ENCODE measurements at places on chromosomes 2 and 18. TPM values are rescaled to one million over a fixed set of nuclear protein-coding genes. Genes with fewer than 3 reads are reported as not detected.

- DNase-seq: no peak
Measured at GRCh38 chr2:14626873-14627272, 5.6 kb upstream of the LRATD1 start.

DNA sequence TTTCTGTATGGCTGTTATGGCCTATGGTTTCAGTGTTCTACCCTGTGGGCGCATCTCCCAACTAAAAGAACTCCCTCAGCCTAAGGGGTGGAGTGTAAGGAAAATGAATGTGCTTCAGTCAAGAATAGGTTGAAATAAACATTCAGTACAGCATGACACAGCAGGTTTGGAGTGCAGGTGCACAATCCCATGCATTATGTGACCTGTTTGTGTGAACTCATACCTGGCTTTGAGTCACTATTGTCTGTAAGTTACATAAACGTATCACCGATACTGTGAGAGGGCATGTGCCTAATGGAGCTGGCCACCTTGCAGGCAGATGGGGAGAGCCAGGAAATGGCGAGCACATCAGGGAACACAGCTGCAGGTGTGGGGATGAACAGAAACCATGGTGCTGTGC is 216.0 kb downstream of the DSEL start:
- DNase-seq: no peak

DNA sequence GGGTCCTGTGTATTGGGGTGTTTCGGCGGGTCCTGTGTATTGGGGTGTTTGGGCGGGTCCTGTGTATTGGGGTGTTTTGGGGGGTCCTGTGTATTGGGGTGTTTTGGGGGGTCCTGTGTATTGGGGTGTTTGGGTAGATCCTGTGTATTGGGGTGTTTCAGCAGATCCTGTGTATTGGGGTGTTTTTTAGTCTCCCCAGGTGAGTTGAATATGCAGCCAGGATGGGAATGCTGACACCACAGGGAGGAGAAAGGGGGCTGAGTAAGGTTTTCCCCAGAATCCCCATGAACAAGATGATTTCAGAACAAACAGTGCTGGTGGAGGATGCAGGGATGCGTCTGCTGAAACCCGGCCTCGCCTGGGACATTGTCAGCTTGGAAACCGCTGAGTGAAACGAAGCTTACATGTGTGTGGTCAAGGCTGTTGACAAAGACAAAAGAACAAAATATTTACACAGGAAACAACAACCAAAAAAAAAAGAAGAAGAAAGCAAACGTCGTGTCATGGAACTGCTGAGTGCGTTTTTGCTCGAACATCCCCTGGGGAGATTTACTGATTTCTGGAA is 88.5 kb upstream of the ODC1 start:
- DNase-seq: no peak

GRCh38 chr2:197915548-197916265 is 111.3 kb downstream of the PLCL1 start:
- no peak for DNase-seq

- DNase-seq: no peak
Measured at GRCh38 chr2:196293751-196294515, 122.6 kb upstream of the STK17B start.

DNA sequence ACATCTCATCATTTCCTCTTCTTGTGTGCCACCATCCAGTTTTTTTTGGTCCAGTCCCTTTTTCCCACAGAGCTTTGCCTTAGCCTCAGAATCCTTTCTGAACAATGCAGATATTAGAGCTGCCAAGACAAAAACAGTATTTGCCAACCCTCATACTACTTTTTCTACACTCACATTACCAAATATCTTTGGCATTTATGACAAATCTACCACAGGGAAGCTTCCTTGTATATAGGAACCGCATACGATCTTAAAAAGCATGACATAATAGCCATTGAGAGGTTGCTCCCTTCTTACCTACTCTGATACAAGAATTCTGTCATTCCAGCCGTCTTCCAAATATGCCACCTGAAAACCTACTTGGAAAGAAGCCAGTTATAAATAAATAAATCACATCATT is 9.4 kb downstream of the ZNF24 start:
- DNase-seq: no peak

- DNase-seq: no peak
Measured at GRCh38 chr18:32846896-32847295, 74.1 kb upstream of the KLHL14 start.

- DNase-seq: no peak
Measured at GRCh38 chr18:71784777-71785176, 759.4 kb downstream of the CBLN2 start.

DNA sequence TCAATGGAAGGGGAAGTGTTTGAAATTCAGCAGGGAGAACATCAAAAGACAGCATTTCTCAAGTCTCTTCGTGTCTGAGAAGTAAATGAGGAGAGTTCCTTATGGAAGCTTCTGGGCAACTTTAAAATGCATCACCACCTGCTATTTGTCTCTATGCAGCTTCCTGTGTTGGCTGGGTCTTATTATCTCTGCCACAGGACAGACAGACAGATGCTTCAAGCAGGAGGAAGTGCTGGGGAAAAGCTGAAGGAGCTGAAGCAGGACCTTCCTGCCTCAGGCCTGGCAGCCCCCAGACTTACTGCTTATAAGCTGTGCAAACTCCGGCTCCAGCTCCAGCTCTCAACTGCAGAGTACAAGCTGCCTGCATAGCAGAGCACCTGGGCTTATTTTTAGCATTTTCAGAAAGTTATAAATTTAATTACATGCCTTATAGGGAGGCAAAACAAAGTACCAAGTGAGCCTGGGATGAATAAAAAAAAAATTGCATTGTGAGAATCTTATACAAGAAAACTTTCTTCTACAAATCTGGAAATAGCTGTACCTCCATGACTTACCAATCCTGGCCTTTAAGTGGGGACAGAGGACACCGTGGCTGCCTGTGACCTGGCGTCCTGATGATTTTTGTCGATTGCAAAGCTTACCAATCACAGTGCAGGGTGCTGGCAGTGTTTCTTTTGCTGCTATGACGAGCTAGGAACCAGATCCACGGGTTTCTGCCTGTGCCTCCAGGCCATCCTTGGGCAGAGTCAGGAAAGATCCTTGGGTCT is 206.3 kb downstream of the SEPTIN10 start:
- DNase-seq: no peak

DNA sequence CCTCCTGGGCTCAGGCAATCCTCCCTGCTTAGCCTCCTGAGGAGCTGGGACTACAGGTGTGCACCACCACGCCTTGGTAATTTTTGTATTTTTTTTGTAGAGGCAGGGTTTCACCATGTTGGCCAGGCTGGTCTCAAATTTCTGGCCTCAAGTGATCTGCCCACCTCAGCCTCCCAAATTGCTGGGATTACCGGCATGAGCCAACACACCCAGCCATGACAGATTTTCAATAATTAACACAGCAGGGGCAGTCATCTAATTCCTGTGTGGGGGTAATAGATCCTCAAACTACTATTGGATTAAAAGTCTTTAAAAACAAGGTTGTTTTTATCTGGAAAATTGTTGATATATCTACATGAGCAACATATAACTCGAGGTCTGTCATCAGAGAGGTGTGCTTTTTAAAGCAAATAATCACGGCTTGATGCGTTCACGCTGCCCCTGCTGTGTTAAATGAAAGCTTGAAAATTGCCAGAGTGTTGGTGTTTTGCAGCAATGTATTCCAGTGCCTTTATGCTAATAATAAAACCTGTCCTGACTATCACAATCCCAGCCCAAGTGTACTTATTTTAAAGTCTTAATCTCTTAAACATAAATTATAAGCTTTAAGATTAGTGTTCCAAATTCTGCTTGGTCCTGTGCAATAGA is 35.6 kb upstream of the ASB1 start:
- no peak for DNase-seq

DNA sequence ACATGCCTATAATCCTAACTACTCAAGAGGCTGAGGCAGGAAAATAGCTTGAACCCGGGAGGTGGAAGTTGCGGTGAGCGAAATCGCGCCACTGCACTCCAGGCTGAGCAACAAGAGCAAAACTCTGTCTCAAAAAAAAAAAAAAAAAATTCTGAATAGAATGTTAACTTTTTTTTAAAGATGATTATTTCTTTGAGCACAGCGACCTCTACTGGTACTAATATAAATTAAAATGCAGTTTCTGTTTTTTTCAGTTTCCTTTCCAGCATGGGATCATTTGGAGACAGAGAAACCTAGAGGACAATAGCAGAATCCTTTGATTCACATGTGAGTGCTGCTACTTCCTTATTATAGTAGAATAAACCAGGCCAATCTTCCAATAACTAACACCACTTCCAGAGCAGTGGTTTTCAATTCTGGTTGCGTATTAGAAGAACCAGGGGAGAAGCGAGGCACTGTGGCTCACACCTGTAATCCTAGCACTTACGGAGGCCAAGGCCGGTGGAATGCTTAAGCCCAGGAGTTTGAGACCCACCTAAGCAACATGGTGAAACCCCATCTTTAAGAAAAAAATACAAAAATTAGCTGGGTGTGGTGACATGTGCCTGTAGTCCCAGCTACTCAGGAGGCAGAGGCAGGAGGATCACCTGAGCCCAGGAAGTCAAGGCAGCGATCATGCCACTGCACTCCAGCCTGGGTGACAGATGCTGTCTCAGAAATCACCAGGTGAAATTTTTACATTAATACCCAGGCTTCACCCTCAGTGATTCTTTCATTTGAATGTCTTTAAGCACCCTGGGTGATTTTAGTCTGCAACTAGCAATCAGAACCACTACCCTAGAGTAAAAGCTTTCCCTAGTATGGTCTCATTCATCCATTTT is 10.1 kb downstream of the SRSF7 start:
- DNase-seq: no peak

- DNase-seq: no peak
Measured at GRCh38 chr2:24239553-24239952, 64.7 kb downstream of the FAM228A start.

DNA sequence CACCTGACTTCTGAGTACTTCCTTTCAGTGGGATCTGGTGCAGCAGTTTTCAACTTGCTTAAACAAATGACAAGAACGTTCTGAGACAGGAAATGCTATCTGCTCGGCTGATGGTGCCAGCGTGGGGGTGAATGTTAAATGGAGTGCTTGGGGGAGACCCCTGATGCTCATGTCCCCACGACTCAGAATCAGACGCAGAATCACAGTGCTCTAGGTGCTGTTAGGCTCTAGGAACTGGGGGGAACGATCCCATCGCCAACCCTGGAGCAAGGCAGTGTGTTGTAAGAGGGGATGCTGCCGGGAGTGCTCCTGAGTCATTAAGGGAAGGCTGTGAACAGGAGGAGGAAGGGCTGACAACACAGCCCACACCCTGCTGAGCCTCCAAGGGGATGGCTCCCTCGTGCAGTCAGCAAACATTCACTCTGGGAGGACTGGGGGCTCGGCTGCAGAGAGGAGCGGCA is 34.1 kb upstream of the KCNF1 start:
- DNase-seq: no peak

- DNase-seq: no peak
Measured at GRCh38 chr2:64637000-64637635, 16.6 kb downstream of the SERTAD2 start.

DNA sequence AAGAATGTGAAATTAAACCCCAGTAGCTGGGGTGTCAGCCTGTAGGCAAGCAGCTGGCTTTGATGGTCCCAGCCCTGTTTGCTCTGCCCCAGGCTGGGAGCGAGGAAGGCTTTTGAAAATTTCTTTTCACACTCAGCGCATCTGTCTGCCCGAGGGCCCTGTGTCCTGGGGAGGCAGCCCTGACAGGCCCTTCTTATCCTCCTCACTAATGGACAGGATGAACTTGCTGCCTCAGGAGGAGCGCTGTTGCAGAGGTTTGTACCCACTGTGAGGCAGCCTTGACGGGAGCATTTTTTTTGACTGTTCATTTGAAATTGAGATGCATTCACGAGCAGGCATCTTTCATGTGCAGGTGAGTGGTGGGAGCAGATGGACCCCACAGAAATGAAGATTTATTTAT is 62.4 kb downstream of the SERPINB8 start:
- no peak for DNase-seq

DNA sequence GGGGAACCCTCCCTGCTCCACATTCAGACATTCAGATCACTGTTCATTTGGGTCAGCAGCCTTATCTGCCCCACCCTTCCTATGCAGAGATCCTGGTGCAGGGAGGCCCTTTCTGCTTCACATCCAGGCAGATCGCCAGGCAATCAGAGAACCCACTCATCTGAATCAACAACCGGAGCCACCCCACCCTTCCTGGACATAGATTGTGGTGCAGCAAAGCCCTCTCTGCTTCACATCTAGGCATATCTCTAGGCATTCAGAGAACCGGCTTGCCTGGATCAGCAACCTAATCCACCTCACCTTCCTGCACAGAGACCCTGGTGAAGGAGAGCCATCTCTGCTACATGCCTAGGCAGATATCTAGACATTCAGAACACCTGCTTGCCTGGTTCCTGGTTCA is 184.5 kb upstream of the CNTNAP5 start:
- no peak for DNase-seq

DNA sequence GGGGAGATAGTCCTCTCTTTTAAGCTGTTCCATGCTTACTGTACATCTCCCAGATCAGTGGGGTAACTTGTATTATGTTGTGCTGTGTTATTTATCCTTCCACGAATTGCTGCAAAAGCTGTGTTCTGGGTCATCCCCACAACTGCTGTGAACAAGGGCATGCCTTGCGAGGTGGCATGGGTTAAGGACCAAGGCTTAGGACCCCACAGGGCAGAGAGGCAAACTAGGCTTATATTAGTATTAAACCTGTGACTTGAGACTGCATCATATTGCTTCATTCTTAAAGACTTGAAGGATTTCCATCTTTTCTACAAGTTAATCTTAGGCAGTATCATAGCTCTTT is 19.9 kb downstream of the RND3 start:
- DNase-seq: no peak

Gene CDH19
- not detected for total RNA-seq

Gene CRIM1
- total RNA-seq: 5.3 TPM

Gene NT5C1B
- not detected for total RNA-seq

Gene SEPTIN10
- 1.4 TPM for total RNA-seq

Gene WNT10A
- total RNA-seq: 6.6 TPM

Gene CD8B2
- total RNA-seq: 4.4 TPM

All from CD8-positive, alpha-beta T cell (primary cell).